ENCODE measurements at places on chromosomes 1 and 21. TPM values are rescaled to one million over a fixed set of nuclear protein-coding genes. Genes with fewer than 3 reads are reported as not detected.

NHLH1 gene
- polyA plus RNA-seq = not detected

MANEAL gene
- 4.0 TPM for polyA plus RNA-seq

FAM151A gene
- polyA plus RNA-seq = not detected

F5 gene
- polyA plus RNA-seq = 0.06 TPM

SLC44A5 gene
- 0.53 TPM for polyA plus RNA-seq

C8A gene
- polyA plus RNA-seq = not detected

ADCY10 gene
- not detected for polyA plus RNA-seq

BCL2L15 gene
- not detected for polyA plus RNA-seq

LDLRAD1 gene
- polyA plus RNA-seq = not detected

UBL4B gene
- polyA plus RNA-seq = not detected

RORC gene
- 46.4 TPM for polyA plus RNA-seq

FMO2 gene
- not detected for polyA plus RNA-seq

SPATA46 gene
- not detected for polyA plus RNA-seq

RAB3B gene
- polyA plus RNA-seq = 0.01 TPM

CATSPERE gene
- polyA plus RNA-seq = 0.64 TPM

TCHHL1 gene
- polyA plus RNA-seq = not detected

C8B gene
- polyA plus RNA-seq = not detected

TACSTD2 gene
- polyA plus RNA-seq = not detected

NECTIN4 gene
- polyA plus RNA-seq = not detected

AK5 gene
- 3.4 TPM for polyA plus RNA-seq

ZNF593OS gene
- 0.85 TPM for polyA plus RNA-seq

CASP9 gene
- polyA plus RNA-seq = 9.8 TPM

MOB3C gene
- polyA plus RNA-seq = 26.0 TPM

NTNG1 gene
- not detected for polyA plus RNA-seq

SOX13 gene
- 5.5 TPM for polyA plus RNA-seq

KRTAP7-1 gene
- not detected for polyA plus RNA-seq

SMIM11 gene
- polyA plus RNA-seq = 3.4 TPM
